Activated effector memory CD4-positive, alpha-beta T cell treated with Interleukin-2 at 50 U/mL for 16 hours (primary cell): ENCODE measurements at places on chromosomes 16 and 17.
A peak's percentile ranks its signal among the peaks of the same experiment; 100 is the strongest.

- no peak for DNase-seq
Observed at GRCh38 chr17:36036235-36036634, 18.5 kb upstream of the CCL23 start.

GRCh38 chr17:78144147-78144719, 2.0 kb upstream of the C17orf99 start:
- no peak for DNase-seq

DNA sequence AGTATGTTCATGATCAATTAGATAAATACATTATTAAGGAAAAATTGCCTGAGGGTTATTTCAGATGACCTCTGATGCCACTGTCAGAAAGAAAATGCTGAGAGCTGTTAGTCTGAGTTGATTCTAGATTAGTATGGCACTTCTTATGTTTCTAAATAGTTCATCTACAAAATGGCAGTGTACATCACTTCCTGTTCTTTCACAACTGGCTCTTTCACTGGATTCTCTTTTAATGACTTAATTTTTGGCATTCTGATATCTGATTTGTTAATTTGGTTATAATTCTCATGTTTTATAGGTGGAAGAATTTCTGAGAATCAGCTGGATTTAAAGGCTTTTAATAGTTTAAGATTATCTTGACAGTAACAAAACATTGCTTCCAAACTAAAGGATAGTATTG, 3.3 kb downstream of the TAOK1 start:
- no peak for DNase-seq

GRCh38 chr17:27554152-27554551, 76.8 kb upstream of the LGALS9 start:
- DNase-seq = no peak

DNA sequence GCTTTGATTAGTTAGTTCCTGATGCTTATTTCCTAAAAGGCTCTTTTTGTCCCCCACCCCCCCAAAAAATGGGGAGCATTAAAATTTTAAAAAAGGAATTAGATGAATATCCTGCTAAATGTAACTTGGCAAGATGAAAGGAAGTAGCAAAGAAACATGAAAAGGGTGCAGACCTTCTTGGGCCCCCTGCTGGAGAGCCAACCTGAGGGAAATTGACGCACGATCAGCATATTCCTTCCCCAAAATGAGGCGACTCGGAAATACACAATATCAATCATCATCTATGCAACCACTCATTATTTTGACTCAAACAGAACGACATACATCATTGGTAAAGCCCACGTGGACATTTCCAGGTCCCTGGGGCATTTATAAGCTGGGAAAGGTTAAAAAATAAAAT, 59.7 kb downstream of the GRIN2A start:
- no peak for DNase-seq

DNA sequence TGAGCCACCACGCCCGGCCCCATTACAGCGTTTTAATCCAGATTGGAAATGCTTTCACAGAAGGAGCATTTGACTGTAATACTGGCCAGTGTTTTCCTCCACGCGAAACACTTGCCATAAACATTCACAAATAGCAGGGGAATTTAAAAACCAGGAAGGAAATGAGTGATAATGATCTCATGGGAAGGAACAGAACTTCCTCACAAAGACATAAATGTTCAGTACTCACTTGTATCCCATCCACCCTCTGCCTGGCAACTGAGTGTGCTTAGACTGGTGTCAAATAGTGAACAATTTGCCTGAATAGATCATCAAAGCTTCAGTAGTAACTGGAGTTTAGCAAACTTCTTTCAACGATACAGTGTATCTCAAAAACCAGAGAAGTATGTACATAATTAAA, 54.1 kb downstream of the PSMD12 start:
- no peak for DNase-seq

- no peak for DNase-seq
Observed at GRCh38 chr16:77657016-77657415, 65.3 kb upstream of the NUDT7 start.

GRCh38 chr16:68389006-68389405, 59.3 kb downstream of the SMPD3 start:
- DNase-seq = no peak

- DNase-seq = no peak
Observed at GRCh38 chr17:50946891-50947781, 81.0 kb upstream of the TOB1 start.

DNA sequence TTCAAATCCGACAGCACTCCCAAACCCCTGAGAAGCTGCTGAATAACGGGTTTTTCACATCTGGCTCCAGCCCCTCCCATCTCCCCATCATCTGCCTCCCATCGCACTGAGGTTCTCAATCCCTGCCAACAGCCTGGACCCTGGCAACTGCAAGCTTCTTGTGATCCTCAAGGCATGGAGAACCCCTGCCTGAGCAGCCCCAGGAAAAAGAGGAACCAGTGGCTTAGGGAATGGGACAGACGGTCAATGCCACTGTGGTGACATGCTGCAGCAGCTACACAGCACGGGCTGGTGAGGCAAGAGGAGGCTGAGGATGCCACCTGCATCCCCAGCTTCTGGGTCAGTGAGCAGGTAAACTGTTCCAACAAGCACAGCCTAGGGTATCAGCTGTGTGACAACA, 3.3 kb upstream of the MBTPS1 start:
- no peak for DNase-seq

DNA sequence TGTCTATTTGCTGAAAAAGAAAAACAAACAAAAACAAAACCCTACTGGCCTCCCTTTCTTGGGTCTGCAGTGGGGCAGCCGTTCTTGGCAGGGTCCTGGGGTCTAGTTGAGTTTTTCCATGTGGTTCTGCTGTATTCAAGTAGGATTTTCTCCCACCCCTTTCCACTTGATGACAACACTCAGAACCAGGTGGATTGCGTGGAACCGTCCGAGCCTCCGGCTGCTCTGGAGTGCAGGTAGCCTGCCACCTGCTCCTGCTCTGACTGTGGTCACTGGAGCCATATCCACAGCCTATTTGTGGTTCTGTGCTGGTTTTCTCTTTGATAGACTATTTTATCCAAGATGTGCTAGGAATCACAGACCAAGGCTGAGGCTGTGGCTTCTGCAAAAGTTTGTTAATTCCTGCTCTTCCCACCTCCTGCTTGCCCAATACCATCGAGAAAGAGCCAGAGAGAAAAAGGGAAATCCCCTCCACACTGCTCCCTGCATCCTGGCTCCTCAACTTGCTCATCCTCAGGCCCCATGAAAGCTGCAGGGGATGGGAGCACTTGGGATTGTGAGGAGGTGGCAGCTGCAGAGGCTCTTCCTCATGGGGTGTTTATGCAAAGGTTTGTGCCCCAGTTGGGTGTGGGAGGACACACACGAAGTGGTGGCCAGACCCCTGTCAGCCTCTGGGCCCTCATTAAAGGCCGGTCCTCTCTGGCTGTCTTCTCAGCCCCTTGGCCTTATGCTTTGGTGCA, 377.8 kb upstream of the TNRC6C start:
- no peak for DNase-seq

GRCh38 chr17:33200587-33200986, 92.5 kb downstream of the ASIC2 start:
- DNase-seq = no peak

DNA sequence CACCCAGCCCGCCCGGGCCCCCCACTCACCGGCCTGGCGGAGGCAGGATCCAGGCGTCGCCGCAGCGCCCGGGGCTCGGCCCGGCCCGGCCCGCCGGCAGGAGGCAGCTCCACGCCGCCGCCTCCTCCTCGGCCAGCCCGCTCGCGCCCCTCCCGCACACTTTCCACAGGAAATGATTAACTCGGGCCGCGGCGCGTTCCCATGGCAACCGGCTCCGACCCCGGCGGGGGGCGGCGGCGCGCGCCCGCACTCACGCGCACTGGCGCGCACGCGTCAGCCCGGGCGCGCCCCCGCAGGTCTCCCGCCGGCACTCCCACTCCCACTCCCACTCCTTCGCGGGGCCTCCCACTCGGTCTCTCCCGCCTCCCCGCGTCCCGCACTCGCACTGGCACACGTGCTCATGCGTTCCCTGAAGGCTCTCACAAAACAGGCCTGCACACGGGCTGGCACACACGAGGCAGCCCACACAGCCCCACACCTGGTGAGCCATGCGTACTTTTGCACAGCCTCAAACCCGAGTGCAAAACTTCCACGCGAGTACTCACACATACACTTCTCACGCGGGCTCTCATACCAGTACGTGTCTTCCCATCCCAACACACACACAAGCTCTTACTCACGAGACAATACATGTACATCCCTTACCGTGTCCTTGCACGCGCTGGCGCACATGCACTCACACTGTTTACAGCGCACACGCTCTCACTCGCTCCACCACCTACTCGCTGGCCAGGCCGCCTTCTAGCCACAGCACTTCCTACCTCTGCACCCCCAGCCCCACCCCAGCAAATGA, at the start of gene KIFC3:
Gene KIFC3, minus strand, starts transcription at position 151 of the 793 bp plus-strand sequence. CDS start 4,248 bp downstream, outside the sequence.
- peak; percentile 57 for DNase-seq

GRCh38 chr16:23306199-23307100, 4.3 kb downstream of the SCNN1B start:
- DNase-seq = no peak

- no peak for DNase-seq
Observed at GRCh38 chr16:52800432-52800831, 252.3 kb downstream of the CHD9NB start.
